ENCODE measurements at places on chromosomes 3 and 15.
A peak's percentile ranks its signal among the peaks of the same experiment; 100 is the strongest.

GRCh38 chr15:78450285-78450858 is 12.4 kb downstream of the IREB2 start:
- DNase-seq, result no peak

DNA sequence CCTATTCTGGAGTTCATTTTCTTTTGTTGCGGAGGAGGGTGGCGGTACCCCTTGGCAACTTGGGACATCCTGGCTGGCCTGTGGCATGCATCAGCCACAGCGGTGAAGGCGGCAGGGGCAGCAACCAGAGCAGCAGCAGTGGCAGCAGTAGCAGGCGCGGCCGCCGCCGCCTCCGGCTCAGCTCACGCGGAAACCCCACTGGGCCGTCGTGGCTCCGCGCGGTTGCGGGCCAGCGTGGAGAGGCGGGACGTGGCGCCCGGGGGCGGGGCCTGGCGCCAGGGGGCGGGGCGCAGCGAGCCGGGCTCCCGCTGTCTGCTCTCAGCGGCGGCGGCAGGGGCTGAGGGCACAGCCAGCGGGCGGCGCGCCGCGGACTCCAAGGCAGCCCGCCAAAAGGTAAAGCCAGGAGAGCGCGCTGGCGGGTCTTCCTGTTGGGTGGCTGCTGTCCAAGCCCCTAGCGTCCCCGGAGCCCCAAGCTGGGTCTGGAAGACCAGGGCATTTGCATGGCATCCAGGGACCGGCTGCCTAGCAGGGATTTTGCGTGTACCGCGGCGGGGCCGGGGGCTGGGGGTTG is 334.4 kb upstream of the THRB start:
- no peak for DNase-seq

DNA sequence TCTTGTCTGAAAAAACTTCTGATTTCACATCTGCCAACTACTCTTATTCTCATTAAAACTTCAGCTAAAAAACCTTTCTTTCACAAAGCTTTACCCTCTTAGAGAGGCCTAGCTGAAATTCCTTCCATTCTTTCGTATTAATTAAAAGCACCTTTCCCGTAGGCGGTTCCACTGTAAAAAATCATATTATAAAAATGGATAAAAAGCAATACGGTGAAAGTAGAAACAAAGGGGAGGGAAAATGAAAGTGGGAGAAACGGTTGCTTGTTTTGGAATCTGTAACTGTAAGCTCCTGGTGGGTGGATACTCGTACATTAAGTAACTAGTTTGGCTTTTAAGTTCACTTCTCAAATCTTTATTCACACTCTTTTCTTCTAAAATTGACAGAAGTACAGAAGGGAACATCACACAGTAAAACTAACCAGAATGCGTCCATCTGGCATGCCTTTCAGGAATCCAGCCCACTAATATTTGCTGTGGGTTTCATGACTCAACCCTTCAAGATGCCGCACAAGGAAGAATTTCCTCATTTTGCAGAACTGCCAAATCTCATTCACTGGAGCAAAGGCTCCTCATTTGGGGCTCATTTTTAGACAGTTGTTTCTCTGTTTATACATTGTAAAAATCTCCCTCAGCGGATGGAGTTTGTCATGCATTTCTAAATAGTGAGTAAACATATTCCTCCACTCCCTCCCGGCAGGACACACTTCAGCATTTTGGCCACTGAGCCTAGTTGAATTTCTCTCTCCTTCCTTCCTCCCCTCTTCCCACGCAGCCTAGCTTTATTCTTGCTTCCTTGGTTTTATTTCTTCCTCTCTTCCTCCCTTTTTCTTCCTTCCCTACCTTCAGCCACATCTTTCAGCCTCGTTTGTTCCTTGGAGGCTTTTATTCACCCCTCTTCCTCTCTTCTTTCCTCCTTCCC is 419.5 kb upstream of the NAALADL2 start:
- peak; percentile 52 for DNase-seq

- no peak for DNase-seq
These were observed 189.6 kb downstream of the XXYLT1 start for GRCh38 chr3:195081242-195081963.

All from DMS 273 treated with DMSO at 0.1 percent for 48 hours (cell line).